ENCODE measurements at places on chromosomes 5 and 9. TPM values are rescaled to one million over a fixed set of nuclear protein-coding genes. Genes with fewer than 3 reads are reported as not detected.

Gene SLC6A19
- not detected for polyA plus RNA-seq

Gene MCIDAS
- polyA plus RNA-seq, result not detected

Gene SMIM32
- polyA plus RNA-seq, result 2.4 TPM

Gene CEL
- 0.09 TPM for polyA plus RNA-seq
